ENCODE measurements at places on chromosomes 7 and 10. TPM values are rescaled to one million over a fixed set of nuclear protein-coding genes. Genes with fewer than 3 reads are reported as not detected.

Gene CRHR2
- 0.09 TPM for total RNA-seq

- H3K27ac ChIP-seq, result no peak overlapping the region
- peaks cover 47% of the 10 kb centered on the region for H3K27me3 ChIP-seq
- peak overlapping the region; percentile 70 for H3K4me3 ChIP-seq
- no peaks in the 10 kb centered on the region for H3K36me3 ChIP-seq
Measured at GRCh38 chr10:123994417-123995081, 98.8 kb downstream of the CHST15 start.

GRCh38 chr7:41374150-41374848 is 328.6 kb downstream of the INHBA start:
- no peak overlapping the region for H3K27ac ChIP-seq
- no peak overlapping the region for H3K4me3 ChIP-seq
- H3K4me1 ChIP-seq, result peaks cover 9% of the 10 kb centered on the region
- no peaks in the 10 kb centered on the region for H3K36me3 ChIP-seq

- H3K36me3 ChIP-seq, result no peaks in the 10 kb centered on the region
- no peak overlapping the region for H3K4me3 ChIP-seq
- DNase-seq, result no peak
Measured at GRCh38 chr10:31838065-31838464, 90.6 kb downstream of the ARHGAP12 start.

DNA sequence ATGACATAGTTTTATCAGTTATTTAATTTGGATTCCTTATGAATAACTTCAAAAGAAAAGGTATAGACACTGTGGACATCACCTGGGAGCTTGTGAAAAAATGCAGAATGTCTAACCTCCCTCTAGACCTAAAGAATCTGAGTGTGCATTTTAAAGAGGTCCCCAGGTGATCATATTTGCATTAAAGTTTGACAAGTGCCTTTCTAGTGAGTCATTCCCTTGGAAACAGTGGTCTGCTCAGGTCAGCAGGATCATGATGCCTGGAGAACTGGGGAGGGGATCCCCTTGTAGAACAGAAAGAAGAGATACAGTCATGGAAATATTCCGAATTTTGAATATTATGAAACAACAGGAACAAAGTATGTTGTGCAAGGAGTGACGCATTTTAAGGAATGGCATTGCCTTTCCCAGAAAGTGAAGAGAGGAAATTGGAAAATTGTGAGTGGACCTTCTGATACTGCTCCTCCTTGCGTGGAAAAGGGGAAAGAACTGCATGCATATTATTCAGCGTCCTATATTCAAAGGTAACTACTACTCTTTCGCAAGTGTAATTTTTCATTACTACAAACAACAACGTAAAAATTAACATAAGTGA is 4.6 kb downstream of the STEAP2 start:
- peak overlapping the region; percentile 0 for H3K4me3 ChIP-seq
- H3K4me1 ChIP-seq, result peaks cover 23% of the 10 kb centered on the region
- H3K27me3 ChIP-seq, result no peaks in the 10 kb centered on the region
- peak overlapping the region; percentile 81 for H3K27ac ChIP-seq

GRCh38 chr7:1227814-1228544 is 4.7 kb upstream of the UNCX start:
- H3K4me3 ChIP-seq, result peak overlapping the region; percentile 45
- no peak overlapping the region for H3K27ac ChIP-seq
- peak; percentile 83 for DNase-seq
- H3K4me1 ChIP-seq, result peaks cover 47% of the 10 kb centered on the region
- H3K36me3 ChIP-seq, result no peaks in the 10 kb centered on the region

DNA sequence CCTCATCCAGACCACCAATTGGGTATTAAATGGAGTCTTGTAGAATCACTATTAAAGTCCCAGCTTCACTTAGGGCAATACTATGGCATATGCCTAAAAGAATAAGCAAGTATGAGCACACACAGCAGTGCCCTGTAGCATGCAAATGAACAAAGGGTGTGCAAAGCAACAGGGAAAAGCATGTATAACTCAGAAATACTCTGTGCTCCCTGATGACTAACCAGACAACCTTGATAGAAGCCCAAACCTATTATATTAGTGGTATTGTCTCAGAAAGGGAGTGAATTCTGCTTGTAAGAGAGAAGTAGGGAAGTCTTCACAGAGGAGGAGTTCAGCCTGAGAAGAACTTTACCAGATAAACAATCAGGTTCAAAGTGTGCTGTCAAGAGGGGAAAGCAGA is 131.2 kb downstream of the DGKI start:
- no peak overlapping the region for H3K27ac ChIP-seq
- no peaks in the 10 kb centered on the region for H3K36me3 ChIP-seq
- H3K4me1 ChIP-seq, result peaks cover 35% of the 10 kb centered on the region
- no peaks in the 10 kb centered on the region for H3K27me3 ChIP-seq

GRCh38 chr7:30533886-30534285 is 29.3 kb upstream of the GGCT start:
- peaks cover 10% of the 10 kb centered on the region for H3K27me3 ChIP-seq
- H3K27ac ChIP-seq, result no peak overlapping the region
- H3K4me1 ChIP-seq, result no peaks in the 10 kb centered on the region
- DNase-seq, result no peak
- H3K36me3 ChIP-seq, result peaks cover 14% of the 10 kb centered on the region

DNA sequence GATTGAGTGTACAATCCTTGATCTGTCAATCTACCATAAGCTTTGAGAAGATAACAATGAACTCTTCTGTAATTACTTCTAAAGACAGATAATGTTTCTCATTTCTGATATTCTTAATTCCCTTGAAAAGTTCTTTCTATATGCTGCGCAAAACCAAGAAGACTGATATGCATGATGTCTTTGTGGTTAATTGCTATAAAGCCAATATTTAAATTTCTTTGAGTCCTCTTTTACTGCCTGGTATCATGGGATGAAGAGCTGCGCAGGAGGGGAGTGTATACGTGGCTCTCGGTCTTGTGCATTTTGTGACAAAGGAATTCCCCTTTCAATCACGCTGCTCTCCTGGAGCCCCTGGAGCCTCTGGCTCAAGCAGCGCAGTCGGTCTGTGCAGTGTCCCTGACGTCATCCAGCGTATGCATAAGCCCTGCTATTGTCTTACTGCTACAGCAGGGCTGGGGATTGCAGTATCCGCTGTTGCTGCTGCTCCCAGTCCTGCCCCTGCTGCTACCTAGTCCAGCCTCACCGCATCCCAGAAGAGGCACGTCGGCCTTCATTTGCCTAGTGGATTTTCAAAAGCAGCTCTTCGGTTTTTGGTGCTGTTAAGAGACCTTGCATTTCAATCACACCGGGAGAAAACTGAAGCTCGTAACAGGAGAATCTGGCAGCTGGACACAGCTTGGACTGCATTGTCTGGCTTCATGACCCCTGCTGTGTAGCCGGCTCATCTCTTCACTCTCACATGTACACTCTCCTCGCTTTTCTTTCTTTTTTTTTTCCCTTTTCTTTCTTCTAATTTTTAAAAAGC is 66.7 kb downstream of the ST7 start:
- H3K4me1 ChIP-seq, result no peaks in the 10 kb centered on the region
- peak; percentile 56 for DNase-seq
- H3K36me3 ChIP-seq, result no peaks in the 10 kb centered on the region
- H3K4me3 ChIP-seq, result no peak overlapping the region

GRCh38 chr7:157589680-157590079 is 252.9 kb downstream of the DNAJB6 start:
- DNase-seq, result no peak
- H3K36me3 ChIP-seq, result peaks cover 26% of the 10 kb centered on the region
- peaks cover 97% of the 10 kb centered on the region for H3K27me3 ChIP-seq
- H3K4me1 ChIP-seq, result peaks cover 2% of the 10 kb centered on the region
